Hematopoietic multipotent progenitor cell treated with erythropoietin and hydrocortisone succinate and interleukin-3 and kit ligand, for 6 days (in vitro differentiated cells): ENCODE measurements at places on chromosomes 12 and 14.
A peak's percentile ranks its signal among the peaks of the same experiment; 100 is the strongest.

- DNase-seq = no peak
Measured at GRCh38 chr12:84911271-84912197, 1.1 kb downstream of the SLC6A15 start.

GRCh38 chr14:54889919-54890318 is 12.7 kb downstream of the GCH1 start:
- no peak for DNase-seq

DNA sequence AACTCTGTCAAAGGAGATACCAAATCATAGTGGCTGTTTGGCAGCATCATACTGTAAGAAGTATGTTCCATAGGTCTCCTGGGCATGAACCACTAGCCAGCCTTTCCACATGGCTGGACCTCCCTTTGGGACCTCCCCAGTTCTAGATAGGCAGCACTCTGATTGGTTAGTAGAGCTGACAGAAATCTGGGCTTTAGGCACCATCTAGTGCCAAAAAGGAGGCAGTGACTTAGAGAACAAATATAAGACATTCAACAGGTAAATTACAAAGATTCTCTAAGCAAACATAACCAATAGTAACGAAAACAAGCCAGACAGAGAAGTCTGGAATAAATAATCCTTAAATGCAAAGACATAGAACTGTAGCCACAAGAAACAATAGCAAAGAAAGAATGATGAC is 148.0 kb upstream of the PDE3A start:
- peak; percentile 17 for DNase-seq

DNA sequence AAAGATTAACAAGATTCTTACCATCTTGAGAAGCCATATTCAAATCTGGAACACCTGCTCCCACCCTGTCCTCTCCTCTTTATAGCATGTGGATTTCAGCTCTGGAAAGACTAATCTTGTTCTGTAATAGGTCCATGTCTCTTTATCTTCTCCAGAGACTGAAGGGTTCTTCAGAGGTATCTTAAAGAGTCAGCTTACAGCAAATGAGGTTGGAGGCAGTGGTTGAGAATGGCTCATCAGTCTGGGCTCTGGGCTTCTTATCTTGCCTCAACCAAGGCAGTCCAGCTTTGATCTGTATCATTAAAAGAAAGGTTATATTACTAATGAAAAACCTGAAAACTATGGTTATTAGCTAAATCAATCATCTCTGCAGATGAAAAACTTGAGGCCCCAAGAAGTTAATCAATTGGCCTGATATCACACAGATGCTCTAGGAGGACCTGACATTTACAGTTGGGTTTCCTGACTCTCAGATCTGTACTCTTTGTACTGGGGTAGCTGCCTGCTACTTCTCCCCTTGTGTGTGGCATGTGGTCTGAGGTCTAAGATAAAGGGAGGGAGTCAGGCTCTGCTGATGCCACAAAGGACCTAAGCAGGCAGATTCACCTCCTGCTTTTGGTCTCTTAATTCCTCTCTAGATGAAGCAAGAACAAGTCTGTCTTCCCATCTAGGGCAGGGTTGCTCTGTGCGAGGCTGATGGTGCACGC is 1.7 kb upstream of the AKAP6 start:
- peak; percentile 15 for DNase-seq

DNA sequence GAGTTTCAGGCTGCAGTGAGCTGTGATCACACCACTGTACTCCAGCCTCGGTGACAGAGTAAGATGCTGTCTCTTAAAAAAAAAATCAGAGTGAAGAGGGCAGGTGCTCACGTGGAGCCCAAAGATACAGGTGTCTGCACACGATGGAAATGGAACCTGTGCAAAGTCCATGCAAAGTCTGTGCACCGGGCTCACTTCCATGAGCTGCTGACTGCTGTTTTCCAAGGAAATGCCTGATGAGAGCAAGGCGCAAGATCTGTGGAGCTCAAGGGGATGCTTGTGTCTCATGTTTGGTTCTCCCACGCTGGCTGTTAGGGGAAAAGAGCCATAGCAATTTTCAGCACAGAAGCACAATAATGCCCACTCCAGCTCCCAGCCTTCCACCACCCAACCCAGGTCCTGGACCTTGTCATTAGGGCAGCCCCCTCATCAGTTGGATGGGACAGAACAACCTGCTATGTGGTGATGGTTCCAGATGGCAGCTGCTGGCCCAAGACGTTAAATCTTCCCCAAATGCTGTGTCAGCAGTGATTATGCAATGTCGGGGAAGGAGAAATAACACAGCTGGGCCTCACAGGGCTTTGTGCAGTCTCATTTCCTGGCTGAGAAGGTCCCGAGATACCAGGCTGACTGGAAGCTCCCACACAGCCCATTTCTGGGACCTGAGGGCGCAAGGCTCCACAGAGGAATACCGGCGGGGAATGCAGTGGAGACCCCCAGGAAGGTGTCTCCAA is 27.9 kb upstream of the DICER1 start:
- DNase-seq = peak; percentile 86

DNA sequence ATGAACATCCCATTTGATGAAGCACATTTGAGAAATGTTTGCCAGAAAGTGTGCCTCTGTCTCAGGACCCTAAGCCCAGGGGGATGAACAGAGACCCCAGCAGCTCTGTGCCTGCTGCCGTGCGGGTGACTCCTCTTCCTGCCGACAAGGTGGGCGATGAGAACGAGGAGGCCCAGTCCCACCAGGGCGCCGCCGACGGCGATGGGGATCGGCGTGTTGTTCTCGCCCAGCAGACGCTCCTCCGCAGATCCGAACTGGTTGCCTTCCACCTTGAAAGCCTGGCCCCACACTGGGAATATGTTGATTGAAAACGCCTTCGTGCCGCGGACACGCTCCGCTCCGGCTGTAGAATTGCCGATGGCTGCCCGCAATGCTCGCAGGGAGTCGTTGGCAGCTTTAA is 44.1 kb downstream of the LRTM2 start:
- no peak for DNase-seq

DNA sequence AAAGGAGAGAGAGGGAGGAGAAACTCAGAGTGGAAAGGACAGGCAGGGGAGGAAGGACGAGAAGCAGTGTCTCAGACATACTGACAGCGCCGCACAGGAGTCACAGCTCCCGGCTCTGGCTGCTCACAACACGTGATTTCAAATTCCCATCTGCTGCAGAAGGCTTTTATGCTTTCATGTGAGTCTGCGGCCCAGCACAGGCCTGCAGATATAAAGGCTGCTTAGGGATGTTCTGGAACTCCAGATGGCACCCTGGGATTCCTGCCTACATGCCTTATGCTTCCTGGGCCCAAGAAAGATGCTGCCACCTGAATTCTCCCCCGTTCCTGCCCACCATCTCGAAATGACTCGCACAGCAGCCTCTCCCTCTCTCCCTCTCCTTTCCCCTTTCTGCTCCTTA is 89.6 kb downstream of the NUAK1 start:
- no peak for DNase-seq

DNA sequence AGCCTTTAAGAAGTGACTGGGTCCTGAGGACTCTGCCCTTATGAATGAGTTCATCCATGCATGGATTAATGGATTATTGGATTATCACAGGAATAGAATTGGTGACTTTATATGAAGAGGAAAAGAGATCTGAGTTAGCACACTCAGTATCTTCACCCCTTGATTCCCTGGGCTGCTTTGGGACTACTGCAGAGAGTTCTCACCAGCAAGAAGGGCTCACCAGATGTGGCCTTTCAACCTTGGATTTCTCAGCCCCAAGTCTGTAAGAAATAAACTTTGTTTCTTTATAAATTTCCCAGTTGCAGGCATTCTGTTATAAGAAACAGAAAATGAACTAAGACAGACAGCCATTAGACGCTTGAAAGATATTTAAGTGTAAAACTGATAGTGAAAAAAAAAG is 509.2 kb downstream of the FLRT2 start:
- no peak for DNase-seq

DNA sequence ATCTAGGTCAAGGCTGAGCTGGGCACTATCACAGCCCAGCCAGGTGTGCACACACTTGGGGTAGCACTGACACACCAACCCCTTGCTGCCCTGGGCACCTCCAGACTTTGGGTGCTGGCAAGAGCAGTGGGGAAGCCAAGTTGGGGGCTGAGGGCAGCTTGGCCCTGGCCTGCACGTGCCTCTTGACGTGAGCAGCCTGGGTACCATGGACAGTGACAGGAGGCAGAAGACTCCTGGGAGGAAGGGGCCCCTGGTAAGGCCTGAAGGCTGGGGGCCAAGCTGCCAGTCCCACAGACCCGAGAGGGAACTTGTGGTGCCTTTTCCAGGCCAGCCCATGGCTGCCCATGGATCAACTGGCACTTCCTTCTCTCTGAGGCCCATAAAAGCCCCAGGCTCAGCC is 124.1 kb upstream of the SFSWAP start:
- no peak for DNase-seq

DNA sequence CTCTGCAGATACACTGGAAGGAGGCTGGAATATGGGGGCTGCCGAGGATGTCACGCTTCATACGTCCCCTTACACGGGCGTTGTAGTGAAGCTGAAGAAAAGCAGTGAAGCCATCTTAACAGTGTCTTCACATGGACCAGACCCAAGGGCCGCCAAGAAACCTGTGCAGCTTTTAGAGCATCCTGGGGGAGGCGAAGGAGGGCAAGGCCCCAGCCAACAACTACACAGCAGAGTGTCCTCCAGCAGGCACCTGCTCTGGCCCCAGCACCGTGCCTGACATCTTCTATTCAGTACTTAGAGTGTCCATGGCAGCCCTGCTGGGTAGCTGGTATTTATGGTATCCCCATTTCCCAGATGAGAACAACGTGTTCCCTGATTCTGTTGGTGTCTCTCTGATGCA is 48.9 kb upstream of the RIN3 start:
- no peak for DNase-seq

DNA sequence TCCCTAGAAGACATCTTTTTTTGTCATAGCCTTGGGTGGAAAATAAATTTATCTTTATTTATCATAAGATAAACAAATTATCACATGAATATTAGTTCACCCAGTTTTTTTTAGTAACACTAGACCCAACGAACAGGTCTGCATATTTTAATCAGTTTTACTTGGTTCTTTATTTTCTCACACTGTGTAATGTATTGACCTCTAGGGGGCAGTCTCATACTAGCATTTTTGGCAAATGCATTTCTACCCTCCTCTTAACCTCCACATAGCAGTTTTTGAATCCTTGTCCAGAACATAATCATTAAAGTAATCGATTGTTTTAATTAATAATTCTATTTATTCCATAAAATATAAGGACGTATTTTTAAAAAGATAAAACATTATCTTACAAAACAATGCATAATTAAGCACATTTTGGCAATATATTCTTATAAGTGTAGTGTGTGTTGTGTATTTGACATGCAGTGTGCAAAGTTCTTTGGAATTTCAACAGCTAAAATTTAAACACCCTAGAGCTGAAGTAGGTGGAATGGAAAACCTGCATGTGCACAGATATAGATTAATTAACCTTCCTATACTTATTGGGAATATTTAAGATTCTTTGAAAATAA is 31.6 kb upstream of the PTPRQ start:
- peak; percentile 87 for DNase-seq

DNA sequence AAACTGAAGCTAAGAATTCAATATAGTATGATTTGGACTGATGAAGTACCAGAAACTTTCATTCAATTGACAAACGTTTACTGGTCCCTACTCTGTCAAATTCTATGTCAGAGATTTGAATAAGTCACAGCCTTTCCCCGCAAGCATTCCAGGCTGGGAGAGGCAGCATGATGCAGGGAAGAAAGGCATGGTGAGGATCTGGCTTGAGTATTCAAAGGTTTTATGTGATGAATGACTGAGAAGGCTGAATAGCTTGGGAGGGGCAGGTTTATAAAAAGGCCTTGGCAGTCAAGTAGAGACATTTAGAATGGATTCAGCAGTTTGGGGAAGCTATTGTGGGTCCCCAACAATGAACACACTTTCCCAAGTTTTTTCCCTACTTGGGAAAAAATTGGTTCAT is 431.8 kb downstream of the DPF3 start:
- DNase-seq = no peak

- DNase-seq = peak; percentile 7
Measured at GRCh38 chr12:69792533-69792932, 32.5 kb upstream of the MYRFL start.

DNA sequence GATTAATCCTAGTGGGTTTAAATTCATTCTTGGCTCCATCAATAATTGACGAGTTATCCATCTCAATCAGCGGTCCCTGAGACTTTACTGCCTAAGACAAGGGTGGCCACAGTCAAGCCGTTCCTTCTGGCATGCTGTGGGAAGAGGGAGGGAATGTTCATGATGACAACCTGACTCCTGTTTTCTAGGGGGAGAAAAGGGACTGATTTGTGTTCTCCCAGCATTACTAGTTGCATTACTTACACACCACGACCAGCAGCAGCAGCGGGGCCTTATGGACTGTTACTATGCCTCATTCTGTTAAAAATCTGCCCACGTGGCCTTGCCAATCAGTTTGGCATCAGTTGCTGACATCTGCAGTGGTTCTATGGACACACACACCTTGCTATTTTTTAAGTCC is 29.9 kb downstream of the PLEKHG7 start:
- DNase-seq = no peak

GRCh38 chr12:90111791-90112580 is 403.3 kb upstream of the ATP2B1 start:
- DNase-seq = no peak

GRCh38 chr12:104825408-104825807 is 132.7 kb downstream of the SLC41A2 start:
- peak; percentile 25 for DNase-seq

- DNase-seq = no peak
Measured at GRCh38 chr12:52988898-52989297, 17.4 kb upstream of the EIF4B start.

DNA sequence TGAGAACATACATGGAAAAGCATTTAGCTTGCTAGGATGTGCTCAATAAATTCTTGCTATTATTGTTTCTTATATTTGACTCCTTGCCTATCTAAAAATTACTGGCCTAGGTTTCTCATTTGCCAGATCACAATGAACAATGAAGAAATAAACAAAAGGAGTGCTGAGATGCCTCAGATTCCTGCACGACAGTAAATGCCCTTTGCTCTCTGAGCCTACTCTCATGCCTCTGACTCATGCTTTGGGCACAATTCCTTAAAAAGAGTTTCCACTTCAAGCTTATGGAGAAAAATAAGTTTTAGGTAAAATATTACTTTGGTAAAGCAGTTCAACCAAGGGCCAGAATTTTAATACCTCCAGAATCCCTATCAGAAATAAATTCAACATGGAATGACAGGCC is 30.9 kb downstream of the GRIN2B start:
- no peak for DNase-seq

DNA sequence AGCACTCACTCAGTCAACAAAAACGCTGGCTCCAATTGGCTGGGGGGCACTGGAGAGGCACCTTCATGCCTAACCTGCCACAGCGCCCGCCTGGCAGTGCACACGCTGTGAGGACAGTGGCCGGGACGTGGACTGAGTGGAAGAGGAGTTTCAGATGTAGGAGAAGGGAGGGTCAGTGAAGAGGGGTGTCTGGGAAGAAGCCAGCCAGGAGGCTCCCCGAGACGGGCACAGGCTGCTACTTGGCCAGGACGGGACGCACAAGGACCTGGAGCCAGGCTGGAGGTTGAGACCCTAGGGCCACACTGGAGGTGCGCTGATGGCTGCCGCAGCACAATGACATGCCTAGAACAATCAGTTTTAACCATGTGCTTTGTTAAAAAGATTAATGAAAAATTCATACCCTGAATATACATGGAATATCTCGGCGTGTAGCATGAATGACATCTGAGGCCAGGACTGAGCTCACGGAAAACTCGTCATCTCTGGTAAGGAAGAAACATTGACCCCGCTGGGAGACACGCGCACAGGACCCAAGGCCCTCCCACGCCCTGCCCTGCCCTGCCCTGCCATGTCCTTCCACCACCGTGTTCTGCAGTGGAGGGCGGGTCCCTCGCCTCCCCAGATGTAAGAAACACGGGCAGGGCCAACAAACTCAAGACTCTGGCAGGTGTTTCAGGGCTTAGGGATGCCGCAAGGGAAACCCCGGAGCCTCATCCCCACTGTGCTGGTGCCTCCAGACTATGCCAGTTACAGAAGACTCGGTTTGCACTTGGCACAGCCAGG is 25.0 kb downstream of the AMN start:
- no peak for DNase-seq
